NCI-H1092 treated with DMSO at 0.1 percent for 48 hours (cell line): ENCODE measurements at places on chromosomes 4 and X.

DNA sequence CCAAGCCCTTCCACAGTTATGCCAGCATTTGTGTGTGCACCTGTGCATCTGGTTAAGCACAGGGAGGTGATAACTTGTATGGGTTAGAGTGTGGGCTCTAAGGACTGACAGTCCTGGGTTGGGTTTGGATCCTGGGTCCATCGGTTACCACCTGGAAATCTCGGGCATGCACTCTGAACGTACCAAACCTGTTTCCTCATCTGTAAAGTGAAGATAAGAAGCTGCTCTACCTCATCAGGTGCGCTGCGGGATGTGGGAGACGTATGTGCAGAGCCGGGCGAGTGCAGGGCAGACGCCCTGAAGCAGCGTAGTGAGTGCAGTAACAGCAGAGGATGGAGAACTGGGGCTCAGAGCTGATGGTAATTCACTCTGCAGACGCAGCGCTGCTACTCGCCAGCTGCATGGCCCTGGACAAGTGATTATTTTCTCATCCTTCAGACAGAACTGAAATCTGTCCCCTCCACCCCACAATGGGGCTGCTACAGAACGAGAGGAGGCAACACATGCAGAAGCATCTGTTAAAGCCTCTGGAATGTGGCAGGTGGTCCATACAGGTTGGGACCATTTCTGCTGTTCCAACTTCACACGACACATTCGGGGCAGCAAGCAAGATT, 64.4 kb downstream of the HADH start:
- DNase-seq = no peak

DNA sequence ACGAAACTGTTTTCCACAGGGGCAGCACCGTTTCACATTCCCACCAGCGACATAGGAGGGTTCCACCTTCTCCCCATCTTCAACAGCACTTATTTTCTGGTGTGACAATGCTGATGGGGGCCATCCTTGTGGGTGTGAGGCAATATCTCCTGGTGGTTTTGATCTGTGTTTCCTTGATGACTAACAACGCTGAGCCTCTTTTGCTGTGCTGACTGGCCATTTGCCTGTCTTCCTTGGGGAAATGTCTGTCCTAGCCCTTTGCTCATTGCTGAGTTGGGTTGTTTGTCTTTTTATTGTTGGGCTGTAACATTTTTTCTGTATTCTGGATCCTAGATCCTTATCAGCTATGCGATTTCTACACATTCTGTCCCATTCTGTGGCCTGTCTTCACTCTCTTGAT, 33.7 kb downstream of the ATP2B3 start:
- DNase-seq = no peak

GRCh38 chrX:44906542-44906941, 33.6 kb downstream of the KDM6A start:
- no peak for DNase-seq

GRCh38 chrX:46574774-46575381, 1.3 kb downstream of the CHST7 start:
- DNase-seq = peak; percentile 42

GRCh38 chrX:103630171-103630511, 1.4 kb downstream of the TCEAL1 start:
- no peak for DNase-seq

DNA sequence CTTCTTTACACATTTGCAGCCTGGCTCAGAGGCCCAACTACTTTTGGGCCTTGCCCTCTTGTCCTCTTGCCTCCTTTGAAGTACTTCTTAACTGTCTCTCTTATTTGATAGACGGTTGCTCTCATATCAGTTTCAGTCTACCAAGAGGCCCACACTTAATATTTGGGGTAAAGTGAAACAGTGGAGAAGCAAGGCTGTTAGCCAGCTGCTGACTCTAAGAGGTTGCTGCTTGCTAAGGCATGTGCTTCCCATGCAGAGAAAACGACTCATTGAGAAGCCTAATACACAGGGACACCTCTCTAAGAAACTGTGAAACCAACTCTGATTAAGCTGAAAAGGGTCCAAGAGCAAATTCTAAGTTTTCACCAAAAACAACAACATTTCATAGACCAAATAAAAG, 94.6 kb downstream of the PPP3CA start:
- no peak for DNase-seq

DNA sequence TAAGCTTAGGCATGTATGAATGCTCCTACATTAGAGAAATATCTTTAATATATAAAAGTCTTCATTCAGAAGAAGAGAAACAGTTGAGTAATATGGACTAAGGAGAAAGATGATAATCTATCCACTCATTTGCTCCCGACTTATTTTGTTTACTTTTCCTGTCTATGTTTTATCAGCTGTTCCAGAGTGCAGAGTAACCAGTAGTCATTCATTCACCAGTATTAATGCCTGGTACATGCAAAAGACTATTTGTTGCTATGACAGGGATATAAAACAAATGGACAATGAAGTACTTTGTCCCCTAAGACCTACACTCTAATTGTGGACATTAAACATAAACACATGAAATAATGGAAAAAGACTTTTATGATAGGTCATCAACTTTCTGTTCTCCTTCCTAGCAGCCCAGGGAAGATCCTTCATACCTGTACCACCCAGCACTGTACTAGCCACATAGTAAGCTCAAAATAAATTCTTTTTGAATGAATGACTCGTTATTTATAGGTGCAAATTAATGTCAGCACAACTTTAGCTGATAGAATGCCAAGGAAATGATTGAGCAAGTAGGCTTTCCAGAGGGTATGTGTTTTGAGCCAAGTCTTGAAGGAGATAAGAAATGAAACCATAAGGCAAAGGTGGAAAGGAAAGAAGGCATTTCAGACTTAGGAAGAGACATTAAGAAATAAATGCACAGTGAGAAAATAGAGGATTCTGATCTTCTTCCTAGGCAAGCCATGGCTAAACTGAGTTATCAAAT, 45.0 kb upstream of the IL13RA1 start:
- peak; percentile 2 for DNase-seq

GRCh38 chr4:5952975-5953951, 60.4 kb upstream of the CRMP1 start:
- DNase-seq = no peak

- no peak for DNase-seq
Observed at GRCh38 chrX:28120072-28120471, 138.8 kb upstream of the DCAF8L1 start.

DNA sequence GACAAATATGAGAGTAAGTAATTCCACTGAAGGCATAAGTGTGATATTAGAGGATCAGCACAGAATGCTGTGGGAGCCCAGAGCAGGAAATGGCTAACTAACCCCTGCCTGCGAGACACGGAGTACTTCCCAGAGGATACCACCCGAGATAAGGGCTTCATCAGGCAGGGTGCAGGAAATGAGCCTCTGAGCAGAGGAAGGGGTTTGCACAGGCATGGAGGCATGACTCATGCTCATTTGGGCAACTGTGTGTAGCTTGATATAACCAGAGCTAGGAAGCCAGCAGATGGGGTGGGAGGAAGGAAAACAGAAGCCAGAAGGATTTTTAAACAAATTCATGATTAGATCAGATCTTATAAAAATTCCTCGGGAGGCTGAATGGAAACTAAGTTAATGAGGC, 70.0 kb upstream of the TSPAN5 start:
- DNase-seq = no peak

GRCh38 chr4:77148078-77148477, 8.9 kb upstream of the CCNG2 start:
- DNase-seq = no peak

GRCh38 chrX:80808881-80809411, 731 bp downstream of the BRWD3 start:
- peak; percentile 56 for DNase-seq

DNA sequence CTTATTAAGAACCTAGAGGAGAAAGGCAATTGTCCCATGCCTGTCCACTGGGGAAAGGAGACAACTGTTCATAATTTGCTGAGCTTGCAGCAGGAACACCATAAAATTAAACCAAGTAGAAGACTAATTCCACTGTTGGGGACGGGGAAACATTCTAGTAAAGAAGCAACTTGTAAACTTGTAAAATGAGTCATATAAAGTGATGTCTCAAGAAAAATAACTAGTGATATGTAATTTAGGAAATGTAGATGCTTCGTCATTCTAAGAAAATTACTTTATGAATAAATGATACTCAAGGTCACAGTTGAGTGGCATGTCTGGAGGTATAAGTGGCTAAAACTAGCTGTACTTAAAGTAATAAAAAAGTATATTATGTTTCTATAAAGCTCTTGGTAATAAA, 121.2 kb upstream of the MID1 start:
- no peak for DNase-seq

- no peak for DNase-seq
Observed at GRCh38 chr4:10011277-10011676, 10.0 kb downstream of the SLC2A9 start.

DNA sequence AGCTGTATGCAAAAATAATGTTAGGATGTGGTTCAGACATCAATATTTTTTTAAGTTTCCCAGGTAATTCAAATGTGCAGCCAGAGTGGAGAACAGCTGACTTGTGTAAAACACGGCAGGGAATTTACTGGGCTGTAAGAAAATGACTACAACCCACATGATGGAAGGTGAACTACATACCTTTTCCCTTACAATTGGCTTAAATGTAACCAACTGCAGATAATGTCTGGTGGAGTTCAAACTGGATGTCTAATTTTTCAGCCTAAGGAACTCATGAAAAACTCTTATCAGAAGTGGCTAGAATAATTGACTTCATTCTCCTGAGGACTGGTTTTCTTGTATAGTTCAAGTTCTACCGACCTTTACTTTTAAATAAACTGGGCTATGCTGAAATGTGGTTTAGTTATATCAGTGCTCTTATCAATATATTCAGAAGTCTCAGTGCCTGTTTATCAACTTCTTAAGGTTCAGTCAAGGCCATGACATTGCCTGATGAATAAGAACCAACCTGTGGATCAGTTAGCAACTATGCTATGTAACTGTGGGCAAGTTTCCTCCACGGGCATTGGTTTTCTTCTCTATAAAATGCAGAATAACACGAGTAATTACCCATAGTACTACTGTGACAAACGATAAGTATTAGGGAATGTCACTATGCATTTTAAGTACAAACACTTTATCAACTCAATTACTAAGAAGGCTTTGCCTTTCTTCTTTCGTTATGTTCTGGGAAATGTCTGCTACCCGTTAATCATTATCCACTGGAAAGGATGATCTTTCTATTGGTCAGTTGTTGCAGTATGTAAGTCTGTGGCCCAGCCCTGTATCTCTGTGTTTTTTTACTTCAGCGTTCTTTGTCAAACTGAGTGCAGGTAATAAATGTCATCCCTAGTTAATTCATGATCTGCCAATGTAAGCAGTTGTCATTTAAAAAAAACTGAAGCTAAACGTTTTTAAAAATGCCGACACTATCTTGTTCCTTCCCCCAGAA, 181.6 kb downstream of the PCDH7 start:
- DNase-seq = no peak

- DNase-seq = no peak
Observed at GRCh38 chr4:163603257-163603656, 108.8 kb downstream of the TMA16 start.

- DNase-seq = no peak
Observed at GRCh38 chr4:91769912-91770311, 533.9 kb upstream of the GRID2 start.

DNA sequence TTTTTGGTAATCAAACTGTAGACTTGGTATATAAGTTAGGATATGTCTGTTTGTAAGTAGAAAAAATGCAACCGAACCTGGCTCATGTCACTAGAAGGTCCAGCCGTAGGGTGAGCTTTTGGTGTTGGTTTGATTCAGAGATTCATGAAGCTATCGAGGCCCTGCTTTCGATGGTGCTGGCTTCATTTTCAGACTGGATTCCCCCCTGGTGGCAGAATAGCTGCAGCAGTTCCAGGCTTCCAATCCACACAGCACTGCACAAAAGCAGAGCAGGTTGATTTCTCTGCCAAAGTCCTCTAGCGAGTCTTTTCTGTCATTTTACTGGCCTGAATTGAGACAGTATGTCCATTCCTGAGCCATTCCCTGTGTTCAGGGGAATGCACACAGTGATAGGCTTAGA, 33.1 kb downstream of the PDK3 start:
- DNase-seq = peak; percentile 36

DNA sequence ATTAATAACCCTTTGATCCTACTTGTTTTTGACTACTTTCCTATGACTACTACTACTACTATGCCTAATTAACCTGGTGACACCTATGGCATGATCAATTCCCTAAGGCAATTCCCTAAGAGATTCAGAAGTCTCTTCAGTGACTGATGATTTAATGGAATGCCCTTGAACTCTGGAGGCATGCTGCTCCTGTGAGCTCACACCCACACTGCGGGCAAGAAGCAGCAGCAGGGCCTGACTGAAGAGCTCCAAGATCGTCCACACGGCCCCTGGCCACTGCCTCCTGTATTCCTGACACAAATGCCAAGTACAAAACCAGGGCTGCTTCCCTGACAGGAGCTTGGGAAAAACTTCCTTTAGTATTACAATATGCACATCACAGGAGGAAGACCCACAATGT, 74.2 kb upstream of the STS start:
- DNase-seq = no peak

GRCh38 chr4:16812041-16812440, 86.4 kb downstream of the LDB2 start:
- DNase-seq = no peak

GRCh38 chr4:169079942-169080827, 70.1 kb upstream of the CBR4 start:
- DNase-seq = no peak

- no peak for DNase-seq
Observed at GRCh38 chr4:8325291-8325973, 55.9 kb downstream of the HTRA3 start.

DNA sequence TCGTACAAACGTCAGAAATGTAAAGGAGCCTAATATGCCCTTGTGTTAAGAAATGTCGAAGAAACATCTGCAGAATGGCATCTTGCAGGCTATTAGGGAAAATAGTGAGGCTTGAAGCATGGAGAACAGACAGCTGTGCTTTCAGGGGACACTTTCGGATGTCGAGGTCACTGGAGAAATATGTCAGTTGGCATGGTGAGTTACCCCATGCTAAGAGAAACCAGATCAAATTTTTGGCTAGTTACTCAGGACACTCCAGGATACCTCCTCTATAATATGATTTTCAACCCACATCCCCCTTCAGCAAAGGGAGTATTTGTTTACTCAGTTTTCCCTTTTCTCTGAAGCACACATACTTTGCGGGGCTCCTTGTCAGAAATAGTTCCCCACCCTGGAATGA, 171.4 kb downstream of the GPC3 start:
- DNase-seq = no peak

DNA sequence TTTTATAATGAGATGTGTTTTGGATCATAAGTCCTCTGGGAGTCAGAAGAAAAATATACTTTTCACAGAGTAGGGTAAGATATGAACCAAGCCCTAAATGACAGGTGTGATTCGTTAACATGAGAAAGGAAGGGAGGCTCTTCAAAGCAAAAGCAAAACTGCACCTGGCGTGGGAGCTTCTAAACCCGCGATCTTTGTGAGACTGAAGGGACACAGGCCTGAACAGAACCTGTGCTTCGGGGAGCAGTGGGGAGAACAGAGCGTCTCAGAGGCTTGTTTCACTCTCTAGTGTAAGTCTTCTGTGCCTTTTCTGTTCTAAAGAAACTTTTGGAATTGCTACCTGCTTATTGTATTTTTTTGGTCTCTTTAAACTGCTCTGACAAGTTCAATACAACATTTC, 30.2 kb upstream of the CYP4V2 start:
- peak; percentile 27 for DNase-seq
